ENCODE measurements at places on chromosomes 12 and 14.
A peak's percentile ranks its signal among the peaks of the same experiment; 100 is the strongest.

DNA sequence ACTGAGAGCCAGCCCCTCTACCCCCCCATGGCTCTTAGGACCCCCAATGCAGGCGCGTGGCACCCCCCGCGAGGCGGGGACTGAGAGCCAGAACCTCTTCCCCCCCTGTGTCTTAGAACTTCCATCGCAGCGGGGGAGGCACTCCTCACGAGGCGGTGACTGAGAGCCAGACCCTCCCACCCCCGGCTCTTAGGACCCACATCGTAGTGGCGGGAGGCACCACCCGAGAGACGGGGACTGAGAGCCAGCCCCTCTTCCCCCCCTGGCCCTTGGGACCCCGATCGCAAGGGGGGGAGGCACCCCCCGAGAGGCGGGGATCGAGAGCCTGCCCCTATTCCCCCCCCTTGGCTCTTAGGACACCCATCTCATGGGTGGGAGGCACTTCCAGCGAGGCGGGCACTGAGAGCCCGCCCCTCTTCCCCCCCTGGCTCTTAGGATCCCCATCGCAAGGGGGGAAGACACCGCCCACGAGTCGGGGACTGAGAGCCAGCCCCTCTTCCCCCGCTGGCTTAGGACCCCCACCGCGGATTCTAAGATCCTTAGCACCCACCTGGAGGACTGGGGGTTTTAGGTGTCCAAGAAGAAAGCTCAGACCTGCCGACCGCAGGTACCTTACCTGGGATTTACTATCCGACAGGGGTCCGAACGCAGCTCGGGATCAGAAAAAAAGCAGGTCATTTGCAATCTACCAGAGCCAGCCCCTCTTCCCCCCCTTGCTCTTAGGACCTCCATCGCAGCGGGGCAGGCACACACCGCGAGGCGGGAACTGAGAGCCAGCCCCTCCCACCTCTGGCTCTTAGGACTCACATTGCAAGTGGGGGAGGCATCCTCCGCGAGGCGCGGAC is 44.9 kb downstream of the DDX11 start:
- DNase-seq = peak; percentile 71

DNA sequence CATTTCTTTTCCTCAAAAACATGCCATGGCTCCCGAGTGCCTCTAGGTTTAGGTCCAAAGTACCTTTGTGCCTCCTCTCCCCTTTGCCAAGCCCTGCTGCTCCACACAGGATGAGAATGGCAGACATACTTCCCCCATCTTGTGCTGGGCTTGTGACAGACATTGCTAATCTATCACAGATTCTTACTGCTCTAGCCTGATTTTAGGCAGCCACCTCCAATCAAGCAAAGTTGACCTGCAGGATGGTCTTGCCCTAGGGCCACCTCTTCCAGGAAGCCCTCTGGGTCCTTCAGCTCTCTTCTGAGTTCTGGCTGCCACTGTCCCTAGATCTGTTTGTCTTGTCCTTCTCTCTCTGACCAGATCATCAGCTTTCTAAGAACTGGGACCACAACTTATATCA is 20.5 kb downstream of the FOXN4 start:
- no peak for DNase-seq

- no peak for DNase-seq
Observed at GRCh38 chr12:108063192-108063591, 65.9 kb upstream of the WSCD2 start.

DNA sequence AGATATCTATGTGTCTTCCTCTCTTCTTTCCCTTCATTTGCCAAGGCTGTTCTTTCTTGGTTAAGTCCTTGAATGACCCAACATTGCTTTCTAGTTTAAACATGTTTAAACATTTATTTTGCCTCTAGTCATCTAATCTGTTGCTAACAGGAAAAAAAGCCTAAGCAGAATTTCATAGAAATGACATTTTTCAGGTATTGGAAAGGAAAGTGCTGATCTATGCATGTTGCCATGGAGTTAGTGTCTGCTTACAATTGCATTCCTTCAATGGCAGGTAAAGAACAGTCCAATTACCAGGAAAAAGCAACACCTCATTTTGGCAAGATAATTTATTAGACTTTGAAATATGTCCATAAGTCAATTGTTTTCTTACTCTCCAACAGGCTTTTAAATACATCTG is 21.5 kb upstream of the SLC2A13 start:
- no peak for DNase-seq

GRCh38 chr14:49982501-49982951 is 89.6 kb downstream of the ARF6 start:
- DNase-seq = peak; percentile 28

GRCh38 chr14:75981426-75982265 is at the start of gene TGFB3:
Gene TGFB3, minus strand, starts transcription at chr14:75981995. Its CDS starts 1,102 bp downstream, at chr14:75980893.
- DNase-seq = peak; percentile 65

DNA sequence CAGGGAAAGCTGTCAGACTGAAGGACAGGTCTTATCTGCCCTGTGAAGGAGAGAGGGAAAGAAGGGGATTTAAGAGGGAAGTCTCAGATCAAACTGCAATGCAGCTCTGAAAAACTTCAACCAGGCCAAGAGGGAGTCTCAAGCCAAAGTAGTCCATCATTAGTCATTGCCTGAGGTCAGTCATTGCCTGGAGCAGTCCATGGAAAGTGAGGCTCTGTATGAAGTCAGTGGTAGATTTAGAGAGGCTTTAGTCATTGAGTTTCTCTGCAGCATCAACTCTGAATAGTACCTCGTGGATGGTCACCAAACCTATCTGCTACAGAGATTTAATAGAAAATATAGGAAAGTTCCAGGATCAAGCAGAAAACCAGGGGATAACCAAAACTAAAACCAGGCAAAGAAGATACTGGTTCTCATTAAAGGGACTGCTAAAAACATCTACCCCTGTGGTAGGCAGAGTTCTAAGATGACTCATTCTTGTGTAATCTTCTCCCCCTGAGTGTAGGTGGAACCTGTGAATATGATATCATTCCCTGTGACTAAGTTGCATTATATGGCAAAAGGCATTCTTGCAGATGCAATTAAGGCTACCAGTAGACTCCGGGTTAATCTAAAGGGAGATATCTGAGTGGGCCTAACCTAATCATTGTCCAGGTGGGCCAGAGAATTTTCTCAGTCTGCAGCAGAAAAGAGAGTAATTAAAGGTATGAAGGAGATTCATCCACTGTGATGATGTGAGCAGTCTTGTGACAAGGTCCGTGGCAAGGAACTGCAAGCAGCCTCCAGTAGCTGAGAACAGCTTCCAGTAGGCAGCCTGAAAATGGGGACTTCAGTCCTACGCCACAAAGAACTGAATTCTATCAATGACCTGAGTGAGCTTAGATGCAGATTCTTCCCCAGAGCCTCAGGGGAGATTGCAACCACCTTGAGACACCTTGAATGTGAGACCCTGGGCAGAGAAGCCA is 123.1 kb downstream of the GALC start:
- no peak for DNase-seq

DNA sequence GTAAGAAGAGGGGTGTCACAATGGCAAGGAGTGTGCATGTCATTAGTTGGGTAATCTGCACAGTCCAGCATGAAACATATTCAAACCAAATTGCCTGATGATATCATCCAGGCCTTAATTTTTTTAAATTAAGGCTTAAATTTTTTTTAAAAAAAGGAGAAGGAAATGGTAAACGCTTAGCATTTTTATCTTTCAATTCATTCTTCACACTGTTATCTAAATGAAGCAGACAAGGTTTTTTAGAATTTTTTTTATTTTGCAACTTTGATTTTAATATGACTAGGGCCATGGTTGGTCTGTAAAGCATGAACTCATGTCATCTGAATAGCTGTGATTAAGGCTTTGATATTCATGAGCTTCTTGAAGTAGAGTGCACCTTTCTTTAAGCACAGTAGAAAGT is 362.5 kb downstream of the SYT1 start:
- DNase-seq = no peak

DNA sequence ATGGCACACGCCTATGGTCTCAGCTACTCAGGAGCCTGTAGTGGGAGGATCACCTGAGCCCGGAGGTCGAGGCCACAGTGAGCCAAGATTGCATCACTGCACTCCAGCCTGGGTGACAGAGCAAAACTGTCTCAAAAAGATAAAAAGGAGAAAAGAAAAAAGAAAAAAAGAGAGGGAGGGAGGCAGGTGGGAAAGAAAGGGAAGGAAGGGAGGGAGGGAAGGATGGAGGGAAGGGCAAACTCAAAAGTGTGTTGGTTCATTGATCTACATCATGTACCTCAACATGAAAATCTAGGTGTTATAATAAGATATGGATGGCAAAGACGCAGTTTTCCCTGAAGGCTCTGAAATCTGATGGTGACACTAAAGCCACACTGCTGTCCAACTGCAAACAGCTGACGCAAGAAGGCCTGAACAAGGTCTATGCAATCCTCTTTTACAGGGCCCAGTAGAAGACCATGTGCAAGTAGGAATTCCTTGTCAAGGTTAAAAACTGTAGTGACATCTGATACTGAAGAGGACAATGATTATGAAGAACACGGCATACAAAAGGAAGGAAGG is 143.6 kb downstream of the ITPR2 start:
- no peak for DNase-seq

GRCh38 chr12:95169368-95169767 is 47.9 kb downstream of the FGD6 start:
- DNase-seq = no peak

DNA sequence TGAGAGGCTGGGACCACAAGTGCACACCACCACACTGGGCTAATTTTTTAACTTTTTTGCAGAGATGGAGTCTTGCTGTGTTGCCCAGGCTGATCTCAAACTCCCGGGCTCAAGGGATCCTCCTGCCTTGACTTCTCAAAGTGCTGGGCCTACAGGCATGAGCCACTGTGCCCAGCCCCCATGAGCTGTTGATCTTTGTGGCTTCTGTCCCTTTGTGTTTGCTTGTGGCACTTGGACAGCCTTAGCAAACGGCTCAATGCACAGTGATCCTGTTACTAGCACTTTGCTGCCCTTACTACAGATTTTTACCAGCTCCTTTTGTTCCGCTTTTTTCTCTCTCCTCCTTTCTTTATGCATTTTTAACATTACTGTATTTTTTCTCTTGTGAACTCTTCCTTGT is 25.3 kb upstream of the EVL start:
- no peak for DNase-seq
